ENCODE measurements at places on chromosomes 5 and 9.

- peak; percentile 89 for DNase-seq
Measured at GRCh38 chr5:173764332-173765028, 123.7 kb upstream of the CPEB4 start.

DNA sequence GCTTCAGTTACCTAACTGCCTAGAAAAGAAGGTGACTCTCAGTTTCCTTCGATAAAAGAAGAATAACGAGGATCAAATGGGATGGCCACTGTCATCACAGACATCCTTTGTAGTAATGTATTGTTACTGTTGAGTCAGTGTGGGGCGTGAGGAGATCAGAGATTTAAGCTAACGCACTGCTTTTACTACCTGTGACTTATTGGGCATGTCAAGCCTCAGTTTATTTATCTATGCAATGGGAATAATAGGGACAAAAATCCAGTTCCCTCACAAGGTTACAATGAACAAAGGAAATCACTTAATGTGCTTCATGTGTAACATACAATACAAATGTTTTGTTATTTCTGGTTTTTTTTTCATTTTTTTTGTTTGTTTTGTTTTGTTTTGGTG, 255 bp upstream of the TRPM6 start:
- no peak for DNase-seq

DNA sequence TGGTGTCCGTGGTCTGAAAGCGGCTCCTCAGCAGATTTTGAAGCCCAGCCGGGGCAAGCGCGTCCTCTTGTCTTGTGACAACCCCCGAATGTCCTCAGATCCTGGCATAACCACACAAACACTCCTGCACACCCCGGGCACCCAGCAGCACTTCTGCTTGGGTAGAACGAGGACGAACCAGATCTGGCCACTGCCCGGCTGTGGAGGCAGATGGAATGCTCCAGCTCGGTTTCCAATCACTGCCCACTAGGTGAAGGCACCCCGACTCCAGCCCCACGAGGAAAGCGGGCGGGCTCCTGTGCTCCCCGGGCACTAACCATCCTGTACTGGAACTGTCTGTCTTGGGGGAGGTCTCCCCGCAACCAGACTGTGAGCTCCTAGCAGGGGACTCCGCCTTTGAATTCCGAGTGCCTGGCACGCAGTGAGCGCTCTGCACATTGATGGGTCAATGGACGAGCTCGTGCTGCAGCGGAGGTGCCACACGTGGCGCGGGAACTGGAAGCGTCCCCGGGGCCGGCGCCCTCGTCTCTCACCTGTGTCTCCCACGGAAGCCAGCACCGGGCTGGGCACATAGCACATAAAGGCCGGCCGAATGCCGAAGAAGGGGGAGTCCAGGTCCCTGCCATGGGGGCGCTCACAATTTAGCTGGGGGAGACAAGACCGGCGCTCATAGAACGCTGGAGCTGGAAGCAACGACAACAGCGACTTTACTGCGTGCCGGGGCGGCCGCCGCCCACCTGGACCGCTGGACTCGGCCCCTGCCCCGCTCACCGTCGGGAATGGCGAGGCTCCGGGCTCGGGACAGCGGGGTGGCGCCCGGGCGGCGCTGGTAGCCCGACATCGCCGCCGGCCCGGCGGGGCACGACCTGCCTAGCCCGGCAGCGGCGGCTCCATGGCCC, 608 bp downstream of the ENTR1 start:
- DNase-seq = peak; percentile 69

DNA sequence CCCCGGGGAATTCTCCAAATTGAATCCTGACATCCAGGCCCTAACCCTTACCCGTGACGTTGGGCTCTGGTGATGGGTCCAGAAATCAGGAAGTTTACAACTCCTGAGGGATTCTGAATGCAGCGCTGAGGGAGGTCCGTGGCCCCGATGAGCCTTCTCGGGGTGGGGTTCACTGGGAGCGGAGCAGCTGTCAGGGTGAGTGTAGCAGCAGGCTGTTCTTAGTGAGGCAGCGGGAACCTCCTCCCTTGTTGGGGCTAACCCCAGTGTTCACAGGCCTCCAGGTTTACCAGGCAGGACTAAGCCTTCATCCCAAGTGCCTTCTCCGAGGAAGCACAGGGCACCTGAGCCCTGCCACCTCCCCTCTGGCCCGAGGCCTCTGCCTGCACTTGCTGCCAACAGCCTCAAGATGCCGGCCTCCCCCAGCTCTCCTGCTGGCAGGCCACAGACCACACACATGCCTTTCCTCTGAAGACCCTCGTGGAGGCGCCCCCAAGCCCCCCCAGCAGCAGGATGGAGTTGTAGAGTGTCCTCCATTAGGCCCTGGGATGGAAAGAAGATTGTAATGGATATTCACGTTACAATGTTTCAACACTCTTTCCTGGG, 7.3 kb upstream of the ADAMTS16 start:
- DNase-seq = no peak

- DNase-seq = no peak
Measured at GRCh38 chr5:126430631-126431030, 7.4 kb downstream of the GRAMD2B start.

- no peak for DNase-seq
Measured at GRCh38 chr5:20536341-20536740, 548.3 kb upstream of the CDH18 start.

- no peak for DNase-seq
Measured at GRCh38 chr9:4353236-4353635, 53.4 kb upstream of the GLIS3 start.

DNA sequence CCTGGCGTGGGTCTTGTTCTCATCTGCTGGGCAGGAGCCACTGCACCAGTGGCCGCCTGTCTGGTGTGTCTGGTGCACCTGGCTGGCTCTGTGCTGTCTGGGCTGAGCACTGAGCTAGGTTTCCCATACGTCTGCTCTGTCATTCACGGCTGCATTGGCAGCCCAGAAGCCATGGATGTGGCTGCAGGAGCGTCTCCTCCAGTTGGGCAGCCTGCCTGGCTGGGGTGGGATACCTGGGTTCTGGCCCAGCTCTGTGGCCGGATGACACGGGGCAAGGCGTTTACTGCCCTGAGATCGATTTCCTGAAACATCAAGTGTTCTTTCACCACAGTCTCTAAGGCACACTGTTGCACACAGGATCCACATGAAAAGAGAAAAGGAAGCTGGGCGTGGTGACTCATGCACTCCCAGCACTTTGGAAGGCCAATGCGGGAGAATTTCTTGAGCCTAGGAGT, 25.5 kb upstream of the SLC25A51 start:
- DNase-seq = peak; percentile 79

GRCh38 chr5:1666812-1667588, 132.6 kb downstream of the MRPL36 start:
- DNase-seq = no peak

DNA sequence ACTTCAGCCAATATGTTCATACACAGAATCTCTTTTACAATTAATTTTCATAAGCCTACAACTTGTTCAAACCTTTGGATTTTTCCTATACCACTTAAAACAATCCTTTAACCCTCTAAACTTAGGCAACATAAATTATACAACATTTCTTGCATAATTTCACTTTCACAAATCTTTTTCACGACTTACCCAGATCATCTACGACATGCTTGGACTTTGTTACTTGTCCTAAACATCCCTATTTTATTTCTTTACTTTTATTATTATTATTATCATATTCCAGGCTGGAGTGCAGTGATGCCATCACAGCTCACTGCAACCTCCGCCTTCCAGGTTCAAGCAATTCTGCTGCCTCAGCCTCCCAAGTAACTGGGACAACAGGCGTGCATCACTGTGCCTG, 68.0 kb downstream of the CACNA1B start:
- no peak for DNase-seq

- no peak for DNase-seq
Measured at GRCh38 chr9:70352802-70353201, 61.7 kb downstream of the KLF9 start.

DNA sequence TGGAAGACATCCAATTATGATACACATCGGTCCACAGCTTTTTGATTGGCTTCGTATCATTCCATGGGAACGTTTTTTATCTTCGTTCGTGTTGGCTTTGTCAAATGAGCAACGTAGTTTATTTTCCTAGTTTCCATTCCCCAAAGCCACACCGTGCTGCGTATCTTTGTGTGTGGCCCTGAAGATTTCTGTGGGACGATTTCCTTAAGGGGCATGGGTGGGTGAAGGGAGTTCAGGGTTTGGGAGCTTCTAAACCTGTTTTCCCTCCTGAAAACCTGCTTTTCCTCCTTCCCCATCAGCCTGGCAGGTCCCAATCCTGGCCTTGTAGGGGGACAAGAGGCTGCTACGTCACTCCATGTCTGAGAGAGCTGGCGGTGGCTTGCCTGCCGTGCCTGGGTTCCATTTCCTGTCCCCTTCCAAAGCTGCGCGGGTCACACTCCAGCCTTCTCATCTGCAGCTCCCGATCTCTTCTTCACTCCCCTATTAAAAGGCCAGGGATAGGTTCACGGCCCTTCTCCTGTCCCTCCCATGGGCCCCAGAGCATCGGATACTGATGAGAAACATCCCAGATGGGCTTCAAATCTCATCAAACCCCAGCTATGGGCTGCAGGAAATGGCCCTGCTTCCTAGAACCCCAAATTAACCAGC, 23.5 kb upstream of the ASS1 start:
- no peak for DNase-seq

- DNase-seq = no peak
Measured at GRCh38 chr5:44365345-44365744, 23.9 kb downstream of the FGF10 start.

DNA sequence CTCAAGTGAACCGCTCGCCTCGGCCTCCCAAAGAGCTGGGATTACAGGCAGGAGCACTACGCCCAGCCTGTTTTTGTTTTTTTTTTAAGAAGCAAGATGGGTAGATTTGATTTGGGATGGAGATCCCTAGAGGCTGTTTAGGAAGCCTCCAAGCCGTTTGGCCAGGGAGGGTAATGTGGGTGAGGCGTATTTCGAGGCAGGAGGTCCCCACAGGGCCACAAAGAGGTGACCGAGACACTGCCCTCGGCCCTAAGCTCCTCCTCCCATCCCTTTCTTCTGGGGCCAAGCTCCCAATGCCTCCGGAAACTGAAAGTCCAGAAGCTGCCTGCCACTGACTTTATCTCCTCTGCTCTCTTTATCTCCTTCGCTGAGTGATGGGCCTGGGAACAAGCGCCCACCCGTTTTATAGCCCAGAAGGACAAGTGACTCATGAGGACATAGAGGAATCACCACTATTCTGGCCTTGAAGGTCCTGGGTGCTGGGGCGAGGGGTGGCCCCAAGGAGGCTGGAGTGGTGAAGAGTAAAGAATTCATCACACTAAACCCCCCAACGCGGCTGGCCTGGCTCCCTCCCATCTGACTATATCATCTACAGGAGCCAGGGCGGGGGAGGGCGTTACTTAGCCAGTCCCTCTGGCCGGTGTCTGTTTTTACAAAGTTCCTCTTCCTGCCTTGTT, 2.0 kb upstream of the RALGDS start:
- no peak for DNase-seq

DNA sequence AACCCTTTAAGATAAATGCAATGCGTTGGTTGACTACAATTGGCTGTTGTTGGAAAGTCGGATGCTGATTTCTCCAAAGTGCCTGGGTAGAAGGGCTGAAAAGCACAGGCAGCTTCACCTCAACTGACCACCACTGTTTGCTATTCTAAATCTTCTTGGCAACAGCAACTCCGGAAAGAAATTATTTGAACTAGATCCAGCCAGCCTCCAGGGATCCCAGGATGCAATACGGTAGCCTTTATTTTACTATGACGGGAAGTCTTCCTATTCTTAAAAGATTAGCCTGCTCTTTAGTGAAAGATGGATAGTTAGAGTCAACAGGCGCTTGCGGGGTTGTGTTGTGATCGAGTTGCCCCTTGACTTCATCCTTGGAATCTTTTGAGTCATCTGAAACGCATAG, 78.6 kb upstream of the KLF9 start:
- no peak for DNase-seq

DNA sequence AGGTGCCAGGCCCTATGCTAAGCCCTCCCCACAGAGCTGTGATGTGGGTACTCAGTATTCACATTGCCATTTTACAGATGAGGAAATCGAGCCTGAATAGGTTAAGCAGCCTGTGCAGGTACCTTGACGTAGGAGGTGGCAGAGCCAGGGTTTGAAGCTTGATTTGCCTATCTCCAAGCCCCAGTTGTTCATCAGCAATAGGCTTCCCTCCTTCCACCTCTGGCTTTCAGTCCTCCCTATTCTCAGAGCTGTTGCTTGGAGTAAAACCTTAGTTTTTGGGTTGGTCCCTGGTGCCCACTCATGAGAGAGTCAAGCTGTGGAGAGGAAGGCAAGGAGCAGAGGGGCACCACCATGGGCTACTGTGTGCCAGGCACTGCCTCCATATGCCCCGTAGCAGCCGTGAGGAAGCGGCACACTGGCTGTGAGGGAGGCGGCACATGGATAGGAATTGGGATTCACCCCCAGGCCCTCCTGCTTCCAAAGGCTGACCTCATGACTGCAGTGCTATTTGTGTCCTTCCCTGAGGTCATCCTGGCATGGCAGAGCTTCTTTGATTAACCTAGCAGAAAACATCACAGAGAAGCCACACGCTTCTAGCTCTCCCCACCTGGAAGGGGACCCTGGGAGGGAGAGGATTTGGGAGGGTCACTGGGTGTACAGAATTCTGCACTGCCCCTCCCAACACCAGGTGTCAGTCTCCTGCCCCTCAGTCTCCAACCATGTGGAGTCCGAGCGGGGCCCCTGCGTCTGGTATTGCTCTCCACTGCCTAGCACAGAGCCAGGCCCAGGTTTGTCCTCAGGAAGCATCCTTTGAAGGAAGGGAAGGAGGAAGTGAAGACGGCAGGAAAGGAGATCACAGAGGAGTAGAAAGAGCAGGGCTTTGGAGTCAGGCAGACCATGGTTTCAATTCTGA, 109.8 kb downstream of the RGS3 start:
- no peak for DNase-seq

GRCh38 chr9:93905473-93906133, 49.6 kb downstream of the BARX1 start:
- DNase-seq = no peak

DNA sequence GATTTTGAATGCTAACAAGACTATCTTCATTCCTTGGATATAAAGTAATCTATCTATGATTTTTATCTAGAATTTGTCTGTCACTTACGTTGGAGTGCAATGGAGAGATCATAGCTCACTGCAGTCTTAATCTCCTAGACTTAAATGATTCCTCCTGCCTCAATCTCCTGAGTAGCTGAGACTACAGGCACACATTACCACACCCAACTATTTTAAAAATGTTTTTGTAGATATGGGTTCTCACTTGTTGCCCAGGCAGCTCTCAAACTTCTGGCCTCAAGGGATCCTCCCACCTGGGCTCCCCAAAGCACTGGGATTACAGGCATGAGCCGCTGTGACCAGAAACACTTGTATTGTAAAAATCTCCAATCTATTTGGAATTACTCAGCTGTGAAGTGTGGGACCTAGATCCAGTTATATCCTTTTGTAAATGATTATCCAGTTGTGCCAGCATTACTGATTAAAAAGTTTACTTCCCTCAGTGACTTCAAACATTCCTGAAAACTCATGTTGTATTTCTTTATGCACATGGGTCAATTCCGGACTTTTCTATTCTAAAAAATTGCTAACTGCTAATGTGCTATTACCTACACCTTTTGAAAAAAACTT, 1793.8 kb upstream of the WWC1 start:
- no peak for DNase-seq

- DNase-seq = no peak
Measured at GRCh38 chr5:112711436-112711835, 26.2 kb upstream of the APC start.
